Tibial artery (tissue), 4 donors: ENCODE measurements at places on chromosomes 13 and 19.

- no peak overlapping the region for H3K4me3 ChIP-seq
- H3K27ac ChIP-seq: no peak overlapping the region
Observed at GRCh38 chr13:71610876-71611275, 256.1 kb downstream of the DACH1 start.

DNA sequence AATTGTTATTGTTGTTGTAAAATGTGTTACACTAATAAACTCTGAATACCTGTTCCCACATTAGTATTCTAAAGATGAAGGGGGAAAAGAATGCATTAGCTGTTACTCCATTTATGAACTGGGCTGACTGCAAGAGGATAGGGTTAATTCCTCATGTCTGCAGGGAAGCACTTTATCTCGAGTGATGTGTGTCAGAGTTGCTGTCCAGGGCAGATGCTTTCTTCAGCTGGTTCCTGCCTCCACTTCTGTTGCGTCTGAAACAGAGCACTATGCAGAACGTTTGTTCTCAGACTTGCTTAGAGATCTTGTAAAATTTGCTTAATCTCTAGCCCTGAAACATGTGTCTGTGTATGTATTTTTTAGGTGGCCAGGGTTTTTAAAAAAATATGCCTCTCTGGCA is 318.8 kb downstream of the SPRY2 start:
- H3K27me3 ChIP-seq: no peaks in the 10 kb centered on the region
- no peak overlapping the region for H3K4me3 ChIP-seq
- DNase-seq: no peak
- no peaks in the 10 kb centered on the region for H3K4me1 ChIP-seq
- H3K36me3 ChIP-seq: no peaks in the 10 kb centered on the region
- H3K27ac ChIP-seq: no peak overlapping the region

- no peaks in the 10 kb centered on the region for H3K36me3 ChIP-seq
- no peak overlapping the region for H3K27ac ChIP-seq
- no peak overlapping the region for H3K4me3 ChIP-seq
- no peaks in the 10 kb centered on the region for H3K4me1 ChIP-seq
- no peaks in the 10 kb centered on the region for H3K27me3 ChIP-seq
Observed at GRCh38 chr13:103087275-103087674, 21.1 kb upstream of the SLC10A2 start.

DNA sequence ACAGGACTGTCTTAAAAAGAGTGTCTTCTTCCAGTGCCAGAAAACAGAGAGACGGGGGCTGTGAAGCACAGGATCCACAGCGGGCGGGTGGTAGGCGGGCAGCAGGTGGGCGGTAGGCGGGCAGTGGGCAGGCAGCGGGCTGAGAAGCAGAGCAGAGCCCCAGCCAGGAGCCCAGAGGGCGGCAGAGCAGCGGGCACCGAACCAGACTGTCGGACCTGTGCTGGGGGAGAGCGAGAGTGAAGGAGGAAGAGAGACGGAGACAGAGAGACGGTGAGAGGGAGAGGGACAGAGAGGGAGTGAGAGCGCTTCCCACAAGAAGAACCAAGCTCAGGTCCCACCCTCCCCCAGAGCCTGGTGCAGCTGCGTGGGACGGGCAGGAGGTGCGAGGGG is 30.3 kb downstream of the RASA3 start:
- no peaks in the 10 kb centered on the region for H3K36me3 ChIP-seq
- DNase-seq: peak; percentile 62
- peak overlapping the region; percentile 78 for H3K27ac ChIP-seq
- peaks cover 32% of the 10 kb centered on the region for H3K4me1 ChIP-seq
- H3K27me3 ChIP-seq: no peaks in the 10 kb centered on the region

DNA sequence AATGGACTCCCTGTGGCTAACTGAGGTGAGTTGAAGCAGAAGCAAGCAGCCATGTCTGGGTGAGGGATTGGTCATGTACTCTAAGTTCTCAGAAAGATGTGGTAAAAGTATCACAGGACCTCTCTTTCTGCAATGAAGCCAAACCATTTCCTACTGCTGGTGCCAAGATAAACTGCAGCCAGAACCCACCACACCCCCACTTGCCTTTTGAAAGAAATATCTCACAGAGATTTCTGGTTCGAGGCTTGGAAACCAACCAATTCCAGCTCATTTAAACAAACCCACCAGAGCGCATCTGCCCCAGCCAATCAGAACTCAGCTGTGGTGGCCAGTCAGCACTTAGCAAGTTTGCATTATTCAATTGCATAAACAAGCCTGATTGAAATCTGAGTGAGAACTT is 204.5 kb upstream of the ATXN8OS start:
- H3K27ac ChIP-seq: no peak overlapping the region
- no peaks in the 10 kb centered on the region for H3K27me3 ChIP-seq
- H3K4me1 ChIP-seq: no peaks in the 10 kb centered on the region
- no peak for DNase-seq
- H3K4me3 ChIP-seq: no peak overlapping the region
- no peaks in the 10 kb centered on the region for H3K36me3 ChIP-seq

DNA sequence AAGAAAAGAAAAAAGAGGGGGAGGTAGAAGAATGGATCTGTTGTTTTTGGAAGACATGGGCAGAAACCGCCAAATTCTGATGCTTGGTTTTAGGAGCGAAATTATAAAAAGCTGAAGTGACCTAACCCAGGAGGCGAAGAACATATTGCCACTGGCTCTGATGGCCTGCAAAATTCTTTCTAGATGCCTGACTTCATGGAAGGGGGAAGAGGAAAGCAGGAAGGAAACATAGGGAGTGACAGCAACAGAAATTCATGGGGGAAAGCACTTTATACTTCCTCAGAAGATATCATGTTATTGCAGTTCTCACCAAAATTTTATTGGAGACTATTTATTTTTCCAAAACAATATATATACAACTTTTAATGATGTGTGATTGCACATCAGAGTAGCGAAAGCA is 213.5 kb downstream of the DLEU7 start:
- no peaks in the 10 kb centered on the region for H3K4me1 ChIP-seq
- H3K27ac ChIP-seq: no peak overlapping the region
- H3K4me3 ChIP-seq: no peak overlapping the region
- H3K27me3 ChIP-seq: no peaks in the 10 kb centered on the region
- no peak for DNase-seq
- H3K36me3 ChIP-seq: no peaks in the 10 kb centered on the region

GRCh38 chr13:35818633-35819067 is 312.5 kb downstream of the DCLK1 start:
- no peaks in the 10 kb centered on the region for H3K36me3 ChIP-seq
- H3K4me1 ChIP-seq: no peaks in the 10 kb centered on the region
- no peak overlapping the region for H3K4me3 ChIP-seq
- no peak overlapping the region for H3K27ac ChIP-seq

- no peak overlapping the region for H3K4me3 ChIP-seq
- H3K27ac ChIP-seq: peak overlapping the region; percentile 17
- peak; percentile 67 for DNase-seq
Observed at GRCh38 chr19:7211191-7211951, 82.8 kb downstream of the INSR start.

- peaks cover 56% of the 10 kb centered on the region for H3K27me3 ChIP-seq
- no peaks in the 10 kb centered on the region for H3K36me3 ChIP-seq
- H3K4me1 ChIP-seq: no peaks in the 10 kb centered on the region
- H3K4me3 ChIP-seq: no peak overlapping the region
- no peak for DNase-seq
Observed at GRCh38 chr19:48436586-48436985, 9.2 kb upstream of the GRWD1 start.

DNA sequence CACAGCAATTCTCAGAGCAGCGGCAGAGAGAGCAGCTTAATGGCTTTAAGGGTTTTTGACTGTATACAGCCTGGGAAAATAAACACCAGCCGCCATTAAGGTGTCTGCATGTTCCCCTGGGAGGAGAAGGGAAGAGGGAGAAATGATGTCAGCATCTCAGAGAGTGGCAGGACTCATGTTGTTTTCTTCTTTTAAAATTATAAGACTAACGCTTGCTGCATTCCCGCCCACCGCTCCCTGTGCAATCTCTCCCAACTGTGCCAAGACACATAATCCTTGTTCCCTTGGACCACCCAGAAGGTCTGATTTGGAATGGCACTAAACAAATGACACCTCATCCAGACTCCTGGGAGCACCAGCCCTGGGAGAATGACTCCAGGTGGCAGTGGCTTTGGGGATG is 27.7 kb upstream of the FAM216B start:
- DNase-seq: no peak
- no peaks in the 10 kb centered on the region for H3K27me3 ChIP-seq
- no peaks in the 10 kb centered on the region for H3K36me3 ChIP-seq
- H3K4me1 ChIP-seq: no peaks in the 10 kb centered on the region

GRCh38 chr19:18453269-18454024 is 15.5 kb upstream of the ISYNA1 start:
- peaks cover 86% of the 10 kb centered on the region for H3K36me3 ChIP-seq
- no peak overlapping the region for H3K27ac ChIP-seq
- DNase-seq: no peak

DNA sequence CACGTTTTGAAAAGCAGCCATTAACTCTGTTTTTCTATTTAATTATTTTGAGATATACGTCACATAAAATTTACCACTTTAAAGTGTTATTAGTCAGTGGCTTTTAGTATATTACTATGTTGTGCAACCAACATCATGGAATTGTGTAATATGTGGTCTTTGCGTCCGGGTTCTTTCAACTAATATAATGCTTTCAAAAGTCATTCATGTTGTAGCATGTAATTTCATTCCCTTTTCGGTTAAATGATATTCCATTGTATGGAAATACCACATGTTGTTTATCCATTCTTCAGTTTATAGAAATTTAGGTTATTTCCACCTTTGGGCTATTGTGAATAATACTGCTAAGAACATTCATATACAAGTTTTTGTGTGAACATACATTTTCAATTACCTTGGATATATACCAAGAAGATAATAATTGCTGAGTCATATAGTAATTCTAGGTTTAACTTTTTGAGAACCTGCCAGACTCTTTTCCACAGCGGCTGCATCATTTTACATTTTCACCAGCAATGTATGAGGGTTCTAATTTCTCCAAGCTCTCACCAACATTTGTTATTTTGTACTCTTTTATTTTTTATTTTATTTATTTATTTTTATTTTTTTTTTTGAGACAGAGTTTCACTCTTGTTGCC is 28.1 kb upstream of the CLDN10 start:
- no peak for DNase-seq
- H3K36me3 ChIP-seq: no peaks in the 10 kb centered on the region

DNA sequence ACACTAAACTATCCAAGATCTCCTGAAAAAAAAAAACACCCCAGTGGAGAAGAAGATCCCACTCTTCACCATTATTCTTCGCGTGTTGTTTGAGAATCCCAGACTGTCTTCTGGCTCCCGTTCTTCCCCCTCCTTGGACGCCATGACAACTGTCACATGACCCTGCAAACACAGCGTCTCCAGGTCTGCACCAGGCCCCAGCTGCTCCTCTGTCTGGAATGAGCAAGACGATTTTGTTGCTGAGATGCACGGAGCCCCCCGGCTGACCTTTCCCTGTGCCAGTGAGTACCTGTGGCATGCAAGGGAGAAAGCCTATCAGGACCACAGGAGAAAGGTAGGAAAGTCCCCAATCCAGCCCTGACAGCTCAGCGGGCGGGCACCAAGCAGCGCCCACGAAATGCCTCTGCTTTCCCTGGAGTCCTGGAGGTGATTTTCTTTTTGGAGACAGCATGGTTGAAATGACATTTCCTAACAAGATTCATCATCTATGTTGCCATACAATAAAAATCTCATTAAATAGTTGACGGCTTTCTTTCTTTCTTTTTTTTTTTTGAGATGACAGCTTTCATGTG is at the start of gene CFAP97D2:
Gene CFAP97D2, plus strand, starts transcription at position 171 of the 572 bp plus-strand sequence. Its CDS starts 74 bp downstream, at position 245.
- H3K36me3 ChIP-seq: no peaks in the 10 kb centered on the region
- no peak within 1 kb of the TSS for H3K27ac ChIP-seq
- no peaks in the 10 kb centered on the region for H3K27me3 ChIP-seq
- no peaks in the 10 kb centered on the region for H3K4me1 ChIP-seq
- no peak within 1 kb of the TSS for H3K4me3 ChIP-seq

GRCh38 chr13:112447761-112448603 is 71.8 kb downstream of the SPACA7 start:
- no peak for DNase-seq
- H3K4me1 ChIP-seq: no peaks in the 10 kb centered on the region
- peaks cover 30% of the 10 kb centered on the region for H3K27me3 ChIP-seq
- no peaks in the 10 kb centered on the region for H3K36me3 ChIP-seq
- no peak overlapping the region for H3K4me3 ChIP-seq

DNA sequence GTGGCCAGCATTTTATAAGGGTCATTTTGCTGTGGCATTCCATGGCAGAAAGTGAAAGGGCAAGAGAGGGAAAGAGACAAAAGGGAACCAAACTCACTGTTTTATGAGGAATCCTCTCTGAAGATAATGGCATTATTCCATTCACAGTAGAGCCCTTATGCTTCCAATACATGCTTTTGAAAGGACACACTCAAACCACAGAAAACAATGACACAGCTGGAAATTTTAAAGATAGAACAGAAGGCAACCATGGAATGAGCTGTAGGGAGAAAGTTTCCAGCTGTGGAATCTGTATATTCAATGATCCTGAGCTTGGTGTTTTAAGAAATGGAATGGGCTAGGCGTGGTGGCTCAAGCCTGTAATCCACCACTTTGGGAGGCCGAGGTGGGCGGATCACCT is 677.4 kb downstream of the SLITRK1 start:
- no peaks in the 10 kb centered on the region for H3K36me3 ChIP-seq
- no peak overlapping the region for H3K4me3 ChIP-seq

- no peaks in the 10 kb centered on the region for H3K36me3 ChIP-seq
- no peaks in the 10 kb centered on the region for H3K27me3 ChIP-seq
- no peaks in the 10 kb centered on the region for H3K4me1 ChIP-seq
Observed at GRCh38 chr13:85148009-85148408, 651.2 kb downstream of the SLITRK6 start.

DNA sequence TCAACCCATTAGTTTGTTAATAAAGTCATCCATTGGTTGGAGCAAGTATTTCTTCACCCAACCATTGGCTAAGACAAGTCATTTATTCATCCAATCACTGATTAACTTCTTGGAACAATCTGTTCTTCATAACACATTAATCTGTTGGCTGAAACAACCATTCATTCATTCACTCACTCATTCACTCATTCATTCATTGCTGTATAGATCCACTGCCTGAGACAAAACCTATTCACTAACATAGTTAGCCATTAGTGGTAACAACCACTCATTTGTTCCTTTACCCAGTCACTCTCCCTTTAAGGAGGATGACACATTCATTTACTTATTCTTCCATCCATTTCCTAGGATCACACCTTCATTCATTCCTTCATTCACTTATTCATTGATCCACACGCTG is 15.2 kb downstream of the EML2 start:
- H3K36me3 ChIP-seq: peaks cover 47% of the 10 kb centered on the region
- no peak overlapping the region for H3K4me3 ChIP-seq
- H3K27ac ChIP-seq: no peak overlapping the region

- H3K27me3 ChIP-seq: peaks cover 39% of the 10 kb centered on the region
- no peak overlapping the region for H3K27ac ChIP-seq
- no peaks in the 10 kb centered on the region for H3K36me3 ChIP-seq
- H3K4me3 ChIP-seq: no peak overlapping the region
- DNase-seq: no peak
Observed at GRCh38 chr19:2286402-2287140, 4.6 kb upstream of the PEAK3 start.

DNA sequence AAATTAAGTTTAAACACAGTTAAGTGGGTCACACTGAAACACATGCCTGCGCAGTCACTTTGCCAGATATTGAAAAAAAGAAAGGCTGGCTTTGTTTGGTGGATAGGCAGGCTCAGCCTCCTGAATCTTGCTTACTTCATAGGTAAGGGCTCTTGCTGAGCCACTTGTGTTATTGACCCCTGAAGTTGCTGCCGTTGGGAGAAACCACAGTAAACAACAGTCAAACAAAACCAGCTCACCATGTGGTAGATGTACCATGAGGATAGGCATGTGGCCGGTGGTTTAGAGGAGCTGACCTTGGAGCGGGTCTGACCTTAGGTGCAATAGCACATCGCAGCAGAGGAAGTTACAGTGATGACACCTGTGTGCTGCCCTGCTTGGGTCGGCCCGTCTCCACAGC is 52.2 kb downstream of the SPATA13 start:
- H3K4me1 ChIP-seq: no peaks in the 10 kb centered on the region
- H3K36me3 ChIP-seq: no peaks in the 10 kb centered on the region
- H3K27me3 ChIP-seq: no peaks in the 10 kb centered on the region
- no peak overlapping the region for H3K27ac ChIP-seq
- no peak for DNase-seq
- H3K4me3 ChIP-seq: no peak overlapping the region
